ENCODE measurements at places on chromosomes 12 and 14.

- no peak for DNase-seq
These were observed 1188.2 kb upstream of the TMEM132C start for GRCh38 chr12:127078577-127079350.

- DNase-seq: no peak
These were observed 20.1 kb upstream of the CDK17 start for GRCh38 chr12:96420277-96420835.

DNA sequence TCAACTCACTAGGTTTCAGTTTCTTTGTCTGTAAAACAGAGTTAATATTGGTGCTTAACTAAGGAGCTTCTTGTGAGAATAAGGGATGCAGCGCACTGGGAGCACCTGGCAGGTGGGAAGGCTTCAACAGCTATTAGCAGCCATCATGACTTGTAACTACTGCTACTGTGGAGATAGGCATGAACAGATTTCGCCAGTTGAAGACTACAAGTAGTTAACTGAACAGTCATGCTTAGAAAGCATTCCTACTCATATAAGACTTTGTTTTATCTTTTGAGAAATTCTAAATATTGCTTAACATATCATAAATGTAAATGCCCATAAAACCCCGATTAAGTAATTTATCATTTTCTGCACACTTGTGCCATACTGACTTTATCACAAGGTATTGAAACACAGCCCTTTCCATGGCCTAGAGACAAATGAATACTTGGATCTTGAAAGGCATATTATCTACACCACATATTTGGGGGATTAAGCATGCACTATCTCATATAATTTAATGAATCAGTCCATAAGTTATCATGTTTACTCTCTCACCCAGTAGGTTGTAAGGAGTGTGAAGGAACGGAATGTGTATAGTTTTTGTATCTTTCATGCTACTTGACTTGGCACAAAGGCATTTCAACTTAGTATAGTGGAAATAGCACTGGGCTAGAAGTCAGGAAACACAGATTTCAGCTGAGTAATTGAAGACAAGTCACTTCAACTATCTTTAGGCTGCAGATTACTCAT is 16.1 kb downstream of the NTN4 start:
- no peak for DNase-seq

GRCh38 chr12:50953047-50953446 is 703 bp downstream of the HIGD1C start:
- no peak for DNase-seq

DNA sequence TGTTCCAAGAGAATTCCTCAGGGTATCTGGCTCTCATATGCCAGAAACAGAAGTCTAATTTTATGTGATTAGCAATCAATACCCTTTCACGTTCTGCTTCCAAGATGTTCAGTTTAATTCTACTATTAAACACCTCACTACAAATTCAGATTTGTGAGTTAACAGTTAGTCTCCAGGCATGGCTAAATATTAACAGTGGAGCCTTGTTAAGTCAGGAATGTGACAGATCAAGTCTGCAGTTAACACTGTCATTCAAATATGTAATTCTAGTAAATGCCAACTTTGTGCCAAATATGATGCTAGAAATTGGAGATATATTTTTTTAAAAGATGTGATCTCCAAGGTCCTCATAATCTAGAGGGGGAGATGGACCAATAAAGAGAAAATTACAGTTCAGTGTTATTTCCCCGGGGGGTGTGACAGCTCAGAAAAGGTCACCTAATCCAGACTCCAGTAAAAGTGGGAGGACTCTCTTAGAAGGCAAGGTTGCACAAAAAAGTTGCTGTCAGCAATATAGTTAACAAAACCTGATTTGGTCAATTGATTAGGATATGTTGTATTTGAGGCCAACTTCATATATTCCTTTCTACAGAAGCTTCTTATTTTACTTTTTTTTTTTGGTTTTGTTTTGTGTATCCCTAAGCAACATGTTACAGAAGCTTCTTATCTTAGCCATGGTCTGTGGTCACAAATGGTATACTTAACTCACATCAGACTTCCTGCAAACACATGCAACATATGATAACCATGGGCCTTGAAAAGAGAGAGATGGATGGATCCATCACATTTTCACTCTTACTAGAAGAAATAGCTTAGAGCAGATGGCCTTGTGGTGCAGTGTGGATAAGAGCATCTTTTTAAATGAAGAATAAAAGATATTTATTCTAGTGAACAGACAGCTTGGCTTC is 18.4 kb upstream of the RNU6-7 start:
- no peak for DNase-seq

DNA sequence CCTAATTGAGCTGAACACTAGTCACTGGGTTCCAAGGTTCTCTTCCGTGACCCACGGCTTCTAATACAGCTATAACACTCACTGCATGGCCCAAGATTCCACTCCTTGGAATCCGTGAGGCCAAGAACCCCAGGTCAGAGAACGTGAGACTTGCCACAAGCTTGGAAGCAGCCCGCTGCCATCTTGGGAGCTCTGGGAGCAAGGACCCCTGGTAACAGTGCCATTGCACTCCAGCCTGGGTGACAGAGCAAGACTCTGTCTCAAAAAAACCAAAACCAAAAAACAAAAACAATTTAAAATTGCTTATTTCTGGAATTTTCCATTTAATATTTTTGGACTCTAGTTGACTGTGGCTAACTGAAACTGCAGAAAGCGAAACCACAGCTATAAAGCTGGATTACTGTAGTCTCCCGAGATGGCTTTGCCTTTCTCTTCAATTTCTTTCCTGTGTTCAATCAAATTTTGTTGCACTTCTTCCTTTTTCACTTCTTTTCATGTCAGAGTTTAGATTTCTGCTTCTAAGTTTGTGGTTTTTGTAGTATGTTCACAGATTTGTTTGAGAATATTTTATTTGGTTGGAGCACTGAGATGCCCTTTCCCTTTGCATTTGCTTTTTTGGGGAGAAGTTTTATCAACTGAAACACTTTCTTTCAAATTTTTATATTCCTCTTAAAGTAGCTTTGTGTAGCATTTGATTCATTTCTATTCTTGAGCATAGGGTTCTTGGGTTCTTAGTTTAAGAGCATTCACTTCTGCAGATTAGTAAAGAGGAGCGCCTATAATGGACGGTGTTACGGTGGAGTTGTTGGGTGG is 44.6 kb downstream of the DDHD1 start:
- no peak for DNase-seq

DNA sequence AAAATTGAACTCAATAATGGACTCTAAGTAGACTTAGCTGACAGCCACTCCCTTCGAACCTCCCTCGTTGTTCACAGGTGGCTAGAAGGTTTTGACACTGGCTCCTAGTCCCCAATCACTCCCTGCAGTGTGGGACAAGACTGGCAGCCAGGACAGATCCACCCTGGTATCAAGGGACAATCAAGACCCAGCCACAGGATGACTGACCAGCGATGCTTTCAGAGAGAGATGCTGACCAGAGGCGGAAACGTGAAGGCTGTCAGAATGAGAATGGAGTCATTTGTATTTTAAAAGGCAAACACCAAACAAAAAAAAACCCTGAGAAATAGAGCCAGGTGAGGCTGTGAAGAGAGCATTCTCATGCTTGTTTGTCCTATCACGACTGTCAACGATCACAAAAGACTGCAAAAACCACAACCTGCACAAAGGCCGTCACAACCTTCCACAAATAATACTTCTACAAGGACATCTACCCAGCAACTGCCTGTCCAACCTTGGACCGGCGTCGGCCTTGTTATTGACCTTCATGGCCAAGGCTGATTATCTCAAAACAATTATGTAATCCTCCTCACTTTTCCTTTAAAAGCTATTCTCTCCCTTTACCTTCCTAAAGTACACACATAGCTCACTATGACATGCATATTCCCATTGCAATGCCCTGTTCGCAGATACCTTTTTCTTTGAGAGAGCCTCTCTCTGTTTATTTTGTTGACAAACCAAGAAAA is 13.2 kb downstream of the EIF5 start:
- DNase-seq: no peak

DNA sequence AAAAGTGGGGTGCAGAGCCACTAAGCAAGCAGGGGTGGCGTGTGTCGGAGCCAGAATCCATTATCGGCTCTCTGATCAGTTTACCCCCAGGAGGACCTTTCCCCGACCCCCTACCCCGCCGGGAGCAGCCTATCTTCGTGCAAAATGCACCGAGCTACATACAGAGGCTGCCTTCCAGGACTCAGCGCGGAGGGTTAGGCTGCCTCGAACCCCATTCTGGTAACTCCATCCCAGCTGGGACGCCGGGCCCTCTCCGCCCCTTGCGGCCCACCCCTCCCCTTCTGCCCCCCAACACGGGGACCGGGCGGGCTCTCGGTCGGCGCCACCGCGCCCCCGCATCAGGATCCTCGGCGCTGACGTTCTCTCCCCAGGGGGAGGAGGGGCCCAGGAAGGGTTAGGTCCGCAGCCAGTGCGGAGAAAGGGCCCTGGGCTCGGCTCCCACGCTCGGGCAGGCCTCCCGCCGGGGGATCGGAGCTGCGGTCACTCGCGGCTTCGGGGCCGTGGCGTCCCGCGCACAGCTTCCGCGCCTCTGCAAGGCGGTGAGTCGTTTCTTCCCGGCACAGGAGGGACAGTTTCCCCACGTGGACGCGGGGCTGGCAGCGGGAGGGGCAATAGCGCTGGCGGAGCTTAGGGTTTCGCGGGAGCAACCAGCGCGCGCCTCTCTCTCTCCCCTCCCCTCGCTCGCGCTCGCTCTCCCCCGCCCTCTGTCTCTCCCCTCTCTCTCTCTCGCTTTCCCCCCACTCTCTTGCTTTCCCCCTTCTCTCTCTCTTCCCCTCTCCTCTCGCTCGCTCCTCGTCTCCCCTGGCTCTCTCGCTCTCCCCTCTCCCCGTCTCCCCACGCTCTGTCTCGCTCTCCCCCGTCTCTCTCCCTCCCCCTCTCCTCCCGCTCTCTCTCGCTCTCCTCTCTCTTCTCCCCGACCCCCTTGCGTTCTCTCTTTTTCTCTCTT is 12.5 kb upstream of the MAP3K9 start:
- no peak for DNase-seq

DNA sequence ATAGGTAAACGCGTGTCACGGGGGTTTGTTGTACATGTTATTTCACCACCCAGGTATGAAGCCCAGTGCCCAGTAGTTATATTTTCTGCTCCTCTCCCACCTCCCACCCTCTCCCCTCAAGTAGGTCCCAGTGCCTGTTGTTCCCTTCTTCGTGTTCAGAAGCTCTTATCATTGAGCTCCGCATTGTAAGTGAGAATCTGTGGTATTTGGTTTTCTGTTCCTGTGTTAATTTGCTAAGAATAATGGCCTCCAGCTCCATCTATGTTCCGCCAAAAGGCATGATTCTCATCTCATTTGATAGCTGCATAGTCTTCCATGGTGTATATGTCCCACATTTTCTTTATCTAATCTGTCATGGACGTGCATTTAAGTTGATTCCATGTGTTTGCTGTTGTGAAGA is 6.9 kb upstream of the GPRC5D start:
- DNase-seq: no peak

DNA sequence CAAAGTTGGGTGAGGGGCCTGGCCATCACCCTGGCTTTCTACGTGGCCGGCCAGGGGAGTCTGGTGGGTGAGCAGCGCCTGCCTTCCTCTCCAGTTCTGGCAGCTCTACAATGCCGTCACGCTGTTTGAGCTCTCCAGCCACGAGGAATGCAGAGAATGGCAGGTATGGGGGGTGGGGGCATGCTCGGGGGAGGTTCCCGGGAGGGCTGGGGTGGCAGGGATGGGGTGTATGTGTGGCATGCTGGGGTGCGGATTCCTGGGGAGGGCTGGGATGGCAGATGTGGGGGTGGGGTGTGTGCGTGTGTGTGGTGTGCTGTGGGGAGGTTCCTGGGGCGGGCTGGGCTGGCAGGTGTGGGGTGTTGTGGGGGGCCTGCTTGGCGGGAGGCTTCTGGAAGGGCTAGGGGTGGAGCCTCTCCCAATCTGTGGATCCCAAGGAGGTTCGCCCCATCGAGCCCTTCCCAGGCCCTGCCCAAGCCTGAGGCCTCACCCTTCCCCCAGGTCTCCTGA is 18.5 kb downstream of the RHOF start:
- no peak for DNase-seq

- DNase-seq: no peak
These were observed 35.9 kb downstream of the FZD10 start for GRCh38 chr12:130198026-130198662.

DNA sequence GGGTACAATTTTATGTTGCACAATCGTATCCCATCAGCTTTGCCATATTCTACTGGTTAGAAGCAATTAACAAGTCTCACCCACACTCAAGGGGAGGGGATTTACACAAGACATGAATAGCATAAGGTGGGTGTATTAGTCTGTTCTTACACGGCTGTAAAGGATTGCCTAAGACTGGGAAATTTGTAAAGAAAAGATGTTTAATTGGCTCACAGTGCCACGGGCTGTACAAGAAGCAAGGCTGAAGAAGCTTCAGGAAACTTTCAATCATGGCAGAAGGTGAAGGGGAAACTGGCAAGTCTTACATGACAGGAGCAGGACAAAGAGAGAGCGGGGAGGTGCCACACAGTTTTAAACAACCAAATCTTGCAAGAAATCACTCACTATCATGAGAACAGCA is 231.8 kb upstream of the AMIGO2 start:
- no peak for DNase-seq

DNA sequence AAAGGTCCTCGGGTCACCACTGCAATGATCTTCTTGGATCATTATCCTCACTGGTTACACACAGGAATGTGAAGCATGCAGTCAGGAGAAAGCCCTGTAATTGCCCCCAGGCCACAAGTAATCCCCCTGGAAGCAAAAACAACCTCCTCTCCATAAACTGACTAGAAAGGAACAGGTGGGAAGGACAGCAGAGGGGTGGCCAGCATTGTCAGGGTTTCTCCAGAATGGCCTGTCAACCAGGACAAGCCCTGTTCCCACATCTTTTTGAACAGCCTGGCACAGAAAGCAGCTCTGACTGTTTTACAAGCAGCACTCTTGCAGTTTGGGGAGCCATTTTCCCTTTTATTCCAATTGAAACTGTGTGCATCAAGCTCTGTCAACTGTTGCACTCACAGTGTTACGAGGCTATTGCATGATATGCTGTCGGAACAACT is 36.1 kb downstream of the TMCC3 start:
- no peak for DNase-seq

- no peak for DNase-seq
These were observed 75.8 kb downstream of the GLT1D1 start for GRCh38 chr12:128929057-128929456.

DNA sequence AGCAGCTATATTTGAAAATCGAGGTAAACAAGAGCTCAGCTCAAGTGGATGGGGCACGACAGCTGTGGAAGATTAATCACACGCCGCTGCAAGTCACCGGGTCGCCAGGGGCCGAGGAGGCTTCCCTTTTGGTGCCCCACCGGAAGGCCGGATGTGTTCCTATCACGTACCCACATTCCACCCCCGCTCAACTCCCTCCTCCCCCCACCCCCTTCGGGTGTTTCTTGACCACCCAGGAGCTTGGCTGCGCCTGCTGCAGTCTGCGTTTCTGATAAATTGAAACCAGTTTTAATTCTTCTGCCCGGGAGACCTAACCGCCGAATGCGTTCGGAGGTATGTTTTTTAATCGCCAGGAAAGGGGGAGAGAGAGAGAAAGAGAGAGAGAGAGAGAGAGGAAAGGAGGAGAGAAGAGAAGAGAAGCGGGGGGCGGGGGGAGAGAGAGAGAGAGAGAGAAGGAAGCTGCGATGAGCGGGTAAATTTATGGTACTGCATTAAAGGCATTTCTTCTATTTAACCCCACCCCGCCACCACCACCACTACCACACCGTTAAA is 1.8 kb downstream of the SLC8A3 start:
- DNase-seq: no peak

Measured in GM04504 (cell line).